ENCODE measurements at places on chromosomes 7 and 10.
A peak's percentile ranks its signal among the peaks of the same experiment; 100 is the strongest.

GRCh38 chr7:157401567-157402387, 65.0 kb downstream of the DNAJB6 start:
- no peak for DNase-seq

- DNase-seq = no peak
Measured at GRCh38 chr7:26699766-26700165, 164.6 kb downstream of the SKAP2 start.

GRCh38 chr10:118712930-118713634, 41.7 kb downstream of the CACUL1 start:
- DNase-seq = no peak

DNA sequence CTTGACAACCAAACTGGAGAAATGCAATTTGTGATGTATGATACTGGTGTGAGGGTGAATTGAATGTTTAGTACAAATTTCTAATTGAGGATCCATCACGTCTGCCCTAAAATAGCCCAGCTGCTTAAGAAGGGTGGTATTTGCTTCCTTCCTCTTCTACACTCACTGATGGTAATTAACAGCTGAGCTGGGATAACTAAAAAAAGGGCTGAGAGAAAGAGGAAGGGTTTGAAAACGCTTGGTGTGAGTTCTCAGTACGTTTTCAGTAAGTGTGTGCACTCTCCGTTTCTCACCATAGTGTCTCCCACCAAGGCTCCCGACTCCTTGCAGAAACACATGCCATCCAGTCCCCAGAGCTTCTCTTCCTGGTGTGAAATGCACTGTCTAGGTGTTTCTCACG, 54.3 kb downstream of the MAP3K8 start:
- peak; percentile 1 for DNase-seq

GRCh38 chr7:155344270-155344617, 46.6 kb downstream of the INSIG1 start:
- DNase-seq = no peak

DNA sequence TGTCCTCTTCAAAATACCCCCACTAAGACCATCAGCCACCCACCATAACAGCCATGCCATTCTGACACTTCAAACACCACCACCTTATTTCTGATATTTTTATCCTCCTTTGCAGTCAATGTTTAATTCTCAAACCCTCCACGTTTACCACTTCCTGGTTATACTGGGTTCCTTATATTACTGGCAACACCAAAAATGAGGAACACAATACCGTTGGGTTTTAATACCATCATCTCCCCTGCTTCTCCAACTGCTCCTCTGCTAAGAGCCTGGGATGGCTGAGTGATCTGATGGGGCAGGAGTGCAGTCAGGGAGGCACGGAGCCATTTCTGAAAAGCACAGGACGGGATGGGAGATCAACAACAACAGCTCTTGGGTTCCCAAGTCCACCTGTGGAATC, 140.5 kb downstream of the CHCHD3 start:
- no peak for DNase-seq

DNA sequence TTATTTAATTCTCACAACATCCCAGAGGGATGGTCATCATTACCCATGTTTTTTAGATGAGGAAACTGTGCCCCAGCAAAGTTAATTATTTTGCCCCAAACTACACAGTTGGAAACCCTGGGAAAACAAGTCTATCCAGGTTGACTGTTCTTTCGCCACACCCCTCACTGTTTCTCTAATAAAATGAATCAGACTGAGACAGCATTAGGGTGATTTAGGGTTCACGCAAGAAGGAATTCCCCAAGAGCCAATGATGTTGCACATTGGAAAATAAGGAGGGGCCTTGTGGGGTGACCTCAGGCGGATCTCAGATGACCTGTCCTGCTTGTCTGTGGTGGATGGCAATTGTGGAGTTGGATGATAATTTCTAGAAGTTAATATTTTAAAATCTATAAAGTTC, 135.7 kb upstream of the TBX20 start:
- no peak for DNase-seq

- no peak for DNase-seq
Measured at GRCh38 chr10:30995081-30995770, 36.4 kb downstream of the ZNF438 start.

GRCh38 chr7:4436361-4436895, 245.7 kb upstream of the FOXK1 start:
- no peak for DNase-seq

DNA sequence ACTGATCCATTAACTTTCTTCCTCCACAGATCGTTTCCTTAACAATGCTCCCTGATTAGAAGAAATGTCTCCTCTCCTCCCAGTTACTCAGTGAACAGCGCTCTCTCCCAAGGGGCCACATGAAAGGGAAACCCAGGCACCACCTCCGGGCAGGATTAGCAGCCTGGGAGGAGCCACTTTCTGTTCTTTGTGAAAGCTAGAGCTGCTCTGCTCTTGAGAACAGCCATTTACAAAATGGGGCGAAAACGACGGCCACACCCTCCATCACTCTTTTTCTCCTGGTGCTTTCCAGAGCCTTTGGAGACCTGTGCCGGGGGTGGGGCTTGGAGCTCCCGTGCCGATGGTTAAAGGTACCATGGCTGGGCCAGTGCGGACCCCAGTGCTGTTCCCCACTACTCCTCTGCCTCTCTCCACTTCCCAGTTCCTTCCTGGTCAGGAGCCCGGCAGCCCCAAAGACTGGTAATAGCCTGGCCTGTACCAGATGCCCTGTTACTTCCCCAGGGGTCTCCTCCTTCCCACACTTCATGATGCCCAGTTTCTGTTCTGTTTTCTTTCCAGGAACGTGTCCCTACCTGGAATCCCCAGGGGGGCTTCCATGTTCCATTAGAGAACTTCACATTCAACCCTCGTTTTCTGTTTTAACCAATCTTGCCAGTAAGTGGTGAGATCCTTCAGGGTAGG, 402.9 kb upstream of the GALNT17 start:
- DNase-seq = no peak

DNA sequence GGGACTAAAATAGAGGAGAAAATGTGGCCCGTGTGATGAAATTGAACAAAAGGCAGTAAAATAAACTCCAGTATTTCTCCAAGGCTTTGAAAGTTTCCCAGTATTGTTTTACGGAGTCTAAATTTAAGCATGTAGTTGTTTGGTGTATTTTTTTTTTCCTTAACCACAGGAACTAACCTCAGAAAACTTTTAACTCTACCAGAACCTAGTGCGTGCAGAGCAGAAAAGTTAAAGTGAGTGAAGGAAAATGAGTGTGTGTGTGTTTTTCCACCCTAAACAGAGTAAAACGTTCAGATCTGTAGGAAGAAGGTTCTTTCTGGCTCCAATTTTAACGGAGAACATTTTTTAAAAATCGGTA, 812 bp downstream of the PROSER2 start:
- no peak for DNase-seq

DNA sequence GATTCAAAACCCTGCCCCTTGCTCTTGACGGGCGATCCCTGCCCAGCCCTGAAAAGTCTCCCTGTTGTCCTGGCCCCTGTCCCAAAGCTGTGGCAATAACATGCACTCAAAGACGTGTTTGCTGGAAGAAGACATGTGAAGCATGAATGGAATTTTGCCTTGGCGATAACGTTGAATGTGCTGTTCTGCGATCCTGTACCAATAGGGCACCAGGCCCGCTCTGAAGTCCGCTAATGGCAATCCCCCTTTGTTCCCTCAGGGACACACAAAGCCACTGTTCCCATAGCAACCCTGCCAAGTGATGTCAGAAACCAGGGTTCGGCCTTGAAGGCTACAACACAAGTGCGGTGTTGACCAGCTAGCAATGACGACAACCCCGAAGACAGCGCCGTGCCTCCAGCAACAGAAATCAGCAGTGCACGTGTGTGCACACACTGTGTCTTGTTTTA, 284.6 kb downstream of the KLF6 start:
- peak; percentile 53 for DNase-seq

DNA sequence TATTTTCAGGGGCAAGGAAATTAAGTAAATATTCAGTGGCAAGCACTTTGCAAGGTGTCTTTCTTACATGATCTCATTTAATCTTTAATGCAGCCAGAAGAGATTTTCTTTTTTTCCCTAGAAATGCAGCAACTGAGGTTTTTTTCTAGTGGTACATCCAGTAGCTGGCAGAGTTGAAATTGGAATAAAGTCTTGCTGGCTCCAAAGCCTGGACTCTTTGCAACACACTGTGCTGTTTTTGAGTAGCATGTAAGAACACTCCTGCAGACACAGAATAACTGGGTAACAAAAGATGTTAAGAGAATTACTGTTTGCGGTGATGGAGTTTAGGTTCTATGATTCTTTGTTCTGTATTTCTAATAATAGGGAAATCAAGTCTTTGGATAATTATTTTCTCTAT, 123.6 kb downstream of the PON1 start:
- no peak for DNase-seq

DNA sequence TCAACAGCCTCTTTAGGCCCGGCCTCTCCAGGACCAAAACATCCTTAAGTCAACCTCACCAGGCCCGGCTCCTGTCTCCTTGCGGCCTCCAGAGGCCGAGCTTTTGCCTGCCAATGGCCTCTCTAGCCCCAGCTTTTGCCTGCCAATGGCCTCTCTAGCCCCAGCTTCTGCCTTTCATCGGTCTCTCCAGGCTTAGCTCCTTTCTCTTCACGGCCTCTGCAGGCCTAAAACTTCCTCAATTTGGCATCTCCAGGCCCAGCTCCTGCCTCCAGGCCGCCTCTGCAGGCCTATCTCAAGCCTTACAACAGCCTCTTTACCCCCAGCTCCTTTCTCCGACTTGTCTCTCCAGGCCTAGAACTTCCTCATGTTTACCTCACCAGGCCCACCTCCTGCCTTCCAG, 15.7 kb upstream of the TMEM248 start:
- no peak for DNase-seq

All from left lobe of liver (tissue), 2 donors.